Upper lobe of right lung (tissue), 1 donor: ENCODE measurements at places on chromosomes 6 and 20. TPM values are rescaled to one million over a fixed set of nuclear protein-coding genes. Genes with fewer than 3 reads are reported as not detected.

MLIP gene
- total RNA-seq = 0.20 TPM

ZC2HC1B gene
- not detected for total RNA-seq

TCP11 gene
- not detected for total RNA-seq

HNF4A gene
- 0.20 TPM for total RNA-seq

SOD2 gene
- 374 TPM for total RNA-seq

MCHR2 gene
- not detected for total RNA-seq

- no peak overlapping the region for H3K4me3 ChIP-seq
- H3K4me1 ChIP-seq = peaks cover 4% of the 10 kb centered on the region
- no peak for DNase-seq
Observed at GRCh38 chr6:163585932-163586437, 171.5 kb downstream of the QKI start.

DNA sequence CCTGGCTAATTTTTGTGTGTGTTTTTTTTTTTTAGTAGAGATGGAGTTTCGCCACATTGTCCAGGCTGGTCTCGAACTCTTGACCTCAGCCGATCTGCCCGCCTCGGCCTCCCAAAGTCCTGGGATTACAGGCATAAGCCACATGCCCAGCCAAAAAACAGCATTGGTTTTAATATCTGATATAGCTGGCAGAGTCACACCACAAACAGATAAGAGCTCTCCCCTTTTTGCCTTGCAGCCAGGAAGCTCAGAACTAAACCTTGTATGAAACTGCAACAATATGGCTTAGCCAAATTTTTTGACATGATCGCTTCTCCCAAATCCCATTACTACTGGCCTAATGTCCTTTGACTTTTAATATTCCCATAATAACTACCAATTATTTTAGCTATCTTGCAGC, 4.9 kb downstream of the ACOT8 start:
- H3K27me3 ChIP-seq = no peaks in the 10 kb centered on the region
- H3K4me3 ChIP-seq = no peak overlapping the region
- peaks cover 15% of the 10 kb centered on the region for H3K4me1 ChIP-seq
- H3K36me3 ChIP-seq = peaks cover 36% of the 10 kb centered on the region

DNA sequence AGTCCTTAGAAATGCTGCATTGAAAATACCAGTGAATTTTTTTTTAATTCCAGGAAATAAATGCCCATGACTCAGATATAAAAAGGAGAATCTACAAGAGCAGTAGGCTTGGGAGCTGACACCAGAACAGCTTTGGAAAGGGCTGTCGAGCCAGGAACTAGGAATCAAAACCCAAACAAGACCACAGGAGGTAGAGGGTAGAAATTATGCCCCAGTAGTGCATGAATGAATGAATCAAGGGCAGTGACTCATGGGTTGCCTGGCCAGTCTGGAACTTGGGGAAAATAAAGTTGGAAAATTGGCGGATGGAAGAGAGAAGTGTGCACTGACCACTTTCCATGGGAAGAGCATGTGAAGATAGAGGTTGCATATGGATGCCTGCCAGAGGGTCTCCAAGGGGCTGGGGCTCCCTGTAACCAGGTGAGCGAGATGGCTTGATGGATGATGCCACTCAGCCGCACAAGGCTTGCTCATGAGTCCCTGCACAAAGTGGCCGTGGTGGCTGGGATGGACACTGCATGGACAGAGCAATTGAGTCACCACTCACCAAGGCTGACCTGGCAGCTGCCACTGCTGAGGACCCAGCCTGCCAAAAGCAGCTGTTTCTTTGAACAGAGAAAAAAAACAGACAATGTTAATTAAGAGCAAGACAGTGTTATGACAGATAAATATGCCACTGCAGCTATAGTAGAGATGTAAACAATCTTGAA, 15.2 kb upstream of the MCCD1 start:
- no peak for DNase-seq
- H3K36me3 ChIP-seq = peaks cover 13% of the 10 kb centered on the region
- H3K4me3 ChIP-seq = no peak overlapping the region
- no peaks in the 10 kb centered on the region for H3K27me3 ChIP-seq
- H3K27ac ChIP-seq = no peak overlapping the region

GRCh38 chr6:4575714-4576113, 200.5 kb upstream of the CDYL start:
- no peak overlapping the region for H3K27ac ChIP-seq
- DNase-seq = no peak
- no peaks in the 10 kb centered on the region for H3K36me3 ChIP-seq
- no peaks in the 10 kb centered on the region for H3K27me3 ChIP-seq
- H3K4me3 ChIP-seq = no peak overlapping the region
- H3K4me1 ChIP-seq = peaks cover 9% of the 10 kb centered on the region

- H3K27me3 ChIP-seq = no peaks in the 10 kb centered on the region
- H3K4me1 ChIP-seq = no peaks in the 10 kb centered on the region
- no peak overlapping the region for H3K4me3 ChIP-seq
- no peak overlapping the region for H3K27ac ChIP-seq
- no peaks in the 10 kb centered on the region for H3K36me3 ChIP-seq
- no peak for DNase-seq
Observed at GRCh38 chr6:52909131-52909530, 367 bp downstream of the GSTA3 start.

DNA sequence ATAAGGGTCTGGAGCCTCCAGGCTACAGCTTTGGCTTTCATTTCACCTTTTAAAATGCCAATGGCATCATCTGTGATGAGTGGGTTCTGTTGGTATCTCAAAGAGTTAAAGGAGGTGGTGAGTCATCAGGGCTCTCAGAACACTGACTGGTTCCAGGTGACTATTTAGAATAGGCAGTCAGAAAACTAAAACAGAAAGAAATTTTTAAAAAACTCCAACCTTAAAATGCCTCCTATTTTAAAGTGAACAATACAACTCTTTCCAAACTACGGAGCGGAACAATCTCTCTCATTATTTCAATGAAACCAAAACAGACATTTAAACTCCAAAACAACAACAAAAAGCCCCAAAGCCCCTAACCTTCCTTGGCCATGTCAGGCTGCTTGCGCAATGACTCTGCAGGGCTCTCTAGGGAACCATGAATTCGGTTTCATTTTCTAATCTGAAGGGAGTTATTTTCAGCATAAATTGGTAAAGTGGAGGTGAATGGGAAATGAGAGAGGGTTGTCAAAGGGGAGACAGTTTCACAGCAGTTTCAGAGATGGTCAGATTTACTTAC, 194.9 kb downstream of the KIF6 start:
- H3K36me3 ChIP-seq = no peaks in the 10 kb centered on the region
- no peak overlapping the region for H3K4me3 ChIP-seq
- no peaks in the 10 kb centered on the region for H3K4me1 ChIP-seq
- no peak for DNase-seq

- no peaks in the 10 kb centered on the region for H3K4me1 ChIP-seq
- no peak for DNase-seq
- H3K27me3 ChIP-seq = no peaks in the 10 kb centered on the region
- H3K27ac ChIP-seq = no peak overlapping the region
Observed at GRCh38 chr6:107554918-107555317, 65.0 kb downstream of the SOBP start.

DNA sequence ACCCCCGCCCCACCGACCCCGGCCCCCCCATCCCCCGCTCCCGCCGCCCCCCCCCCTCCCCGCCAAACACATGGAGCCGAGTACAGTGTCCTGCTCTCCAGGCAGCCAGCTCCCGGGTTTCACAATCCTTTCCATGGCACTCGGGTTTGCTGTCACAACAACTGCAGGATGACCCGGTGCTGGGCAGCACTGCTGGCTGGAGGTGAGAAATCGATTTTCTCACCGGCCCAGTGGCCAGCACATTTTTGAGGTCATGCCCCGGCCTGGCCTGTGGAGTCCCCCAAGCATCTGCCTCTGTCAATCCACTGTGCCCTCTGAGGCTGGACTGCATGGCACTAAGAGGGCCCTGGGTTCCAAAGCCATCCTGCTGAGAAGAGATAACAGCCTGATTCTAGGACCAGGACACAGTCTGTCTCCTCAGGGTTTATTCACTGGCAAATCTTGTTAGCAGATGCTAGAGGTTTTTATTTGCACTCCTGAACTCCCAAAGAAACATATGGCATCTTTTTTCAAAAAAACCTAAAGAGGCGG, 129.5 kb downstream of the NFATC2 start:
- H3K36me3 ChIP-seq = no peaks in the 10 kb centered on the region
- H3K27me3 ChIP-seq = no peaks in the 10 kb centered on the region
- no peak for DNase-seq
- H3K27ac ChIP-seq = no peak overlapping the region
- no peak overlapping the region for H3K4me3 ChIP-seq

GRCh38 chr20:1383623-1384404, 9.0 kb downstream of the FKBP1A start:
- no peaks in the 10 kb centered on the region for H3K27me3 ChIP-seq
- no peak overlapping the region for H3K4me3 ChIP-seq
- H3K4me1 ChIP-seq = peaks cover 72% of the 10 kb centered on the region
- H3K27ac ChIP-seq = peak overlapping the region; percentile 26

GRCh38 chr6:5936140-5936539, 70.6 kb downstream of the NRN1 start:
- no peaks in the 10 kb centered on the region for H3K27me3 ChIP-seq
- H3K27ac ChIP-seq = no peak overlapping the region
- H3K4me1 ChIP-seq = no peaks in the 10 kb centered on the region
- H3K36me3 ChIP-seq = no peaks in the 10 kb centered on the region

DNA sequence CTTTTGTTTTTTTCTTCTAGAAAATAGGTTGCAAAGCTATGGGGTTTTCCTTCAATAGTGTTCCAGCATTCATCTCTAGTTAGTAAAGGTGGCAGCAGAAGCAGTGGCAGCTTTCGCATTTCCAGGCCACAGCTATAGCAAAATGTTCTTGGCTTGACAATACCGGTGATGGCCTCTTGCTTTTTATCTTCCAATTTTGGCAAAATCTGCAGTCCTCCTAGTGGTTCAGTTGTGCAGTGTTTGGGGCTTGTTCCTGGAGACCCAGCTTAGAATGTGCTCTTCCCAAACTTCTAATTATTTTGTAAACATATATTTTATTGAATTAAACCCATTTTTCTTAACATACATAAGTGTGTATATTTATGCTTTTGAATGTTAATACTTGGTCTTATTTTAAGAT, 370.6 kb upstream of the MAN1A1 start:
- H3K4me3 ChIP-seq = no peak overlapping the region
- no peaks in the 10 kb centered on the region for H3K36me3 ChIP-seq
- H3K4me1 ChIP-seq = no peaks in the 10 kb centered on the region
- no peak for DNase-seq
- H3K27ac ChIP-seq = no peak overlapping the region
- no peaks in the 10 kb centered on the region for H3K27me3 ChIP-seq
